ENCODE measurements at places on chromosomes 1 and 21.

DNA sequence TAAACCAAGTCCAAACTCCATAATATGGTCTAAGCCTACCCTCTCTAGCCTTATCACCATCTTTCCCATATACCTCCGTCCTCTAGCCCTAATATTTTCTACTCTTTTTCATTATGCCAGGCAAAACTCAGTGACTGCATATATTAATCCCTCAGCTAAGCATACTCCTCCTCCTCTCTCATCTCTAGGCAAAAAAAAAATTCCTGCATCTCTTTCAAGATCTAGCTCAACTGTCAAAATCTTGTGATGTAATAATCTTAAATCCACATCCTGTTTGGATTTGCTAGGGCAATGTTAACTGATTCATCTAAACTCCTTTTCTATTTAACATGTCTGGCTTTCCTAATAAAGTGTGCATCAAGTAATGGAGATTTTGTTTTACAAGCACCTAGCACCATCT lies 20.4 kb downstream of the PRPF38A start:
- DNase-seq, result no peak

- no peak for DNase-seq
Observed at GRCh38 chr1:241589521-241589920, 50.6 kb downstream of the CHML start.

DNA sequence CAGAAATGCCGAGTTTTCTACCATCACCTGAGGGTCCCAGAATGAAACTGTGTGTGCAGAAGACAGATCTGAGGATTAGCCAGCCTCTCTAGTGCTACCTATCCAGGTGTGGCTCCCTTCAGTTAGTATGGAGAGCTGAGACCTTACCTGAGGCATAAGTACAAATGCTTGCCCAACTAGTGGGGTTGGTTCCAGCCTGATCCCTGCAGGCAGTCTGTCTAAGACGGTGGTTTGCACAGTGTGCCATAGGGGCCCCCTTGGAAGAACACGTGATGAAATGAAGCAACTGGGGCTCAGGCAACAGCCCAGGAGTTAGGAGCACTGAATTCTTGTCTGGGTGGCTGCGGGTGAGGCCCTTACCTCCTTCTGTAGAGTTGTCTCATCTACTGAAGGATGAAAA lies 15.6 kb downstream of the S100A7A start:
- DNase-seq, result no peak

DNA sequence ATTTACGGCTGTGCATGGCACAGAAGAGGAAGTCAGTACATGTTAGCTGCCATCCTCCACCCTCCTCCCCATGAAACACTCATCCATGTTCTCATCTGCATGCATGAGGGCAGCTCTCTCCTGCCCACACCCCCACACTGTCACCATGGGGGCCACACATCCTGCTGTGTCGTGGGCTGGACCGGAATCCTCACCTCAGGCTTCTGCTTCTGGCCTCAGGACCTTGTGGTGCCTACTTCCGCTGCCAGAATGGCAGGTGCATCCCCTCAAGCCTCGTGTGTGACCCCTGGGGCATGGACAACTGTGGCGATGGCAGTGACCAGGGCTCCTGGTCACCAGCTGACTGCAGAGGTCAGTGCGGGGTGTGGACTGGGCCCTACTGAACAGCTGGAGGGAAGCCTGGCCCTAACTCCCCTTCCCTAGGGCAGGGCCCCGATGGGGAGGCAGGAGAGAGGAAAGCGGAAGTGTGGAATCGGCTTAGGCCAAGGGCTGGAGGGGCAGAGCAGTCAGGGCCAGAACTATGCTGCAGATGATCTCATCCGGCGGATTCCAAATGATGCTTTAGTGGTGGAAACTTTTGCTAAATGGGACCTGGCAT lies 3.8 kb downstream of the LDLRAD2 start:
- no peak for DNase-seq

- DNase-seq, result no peak
Observed at GRCh38 chr1:186633116-186633515, 47.1 kb downstream of the PTGS2 start.

DNA sequence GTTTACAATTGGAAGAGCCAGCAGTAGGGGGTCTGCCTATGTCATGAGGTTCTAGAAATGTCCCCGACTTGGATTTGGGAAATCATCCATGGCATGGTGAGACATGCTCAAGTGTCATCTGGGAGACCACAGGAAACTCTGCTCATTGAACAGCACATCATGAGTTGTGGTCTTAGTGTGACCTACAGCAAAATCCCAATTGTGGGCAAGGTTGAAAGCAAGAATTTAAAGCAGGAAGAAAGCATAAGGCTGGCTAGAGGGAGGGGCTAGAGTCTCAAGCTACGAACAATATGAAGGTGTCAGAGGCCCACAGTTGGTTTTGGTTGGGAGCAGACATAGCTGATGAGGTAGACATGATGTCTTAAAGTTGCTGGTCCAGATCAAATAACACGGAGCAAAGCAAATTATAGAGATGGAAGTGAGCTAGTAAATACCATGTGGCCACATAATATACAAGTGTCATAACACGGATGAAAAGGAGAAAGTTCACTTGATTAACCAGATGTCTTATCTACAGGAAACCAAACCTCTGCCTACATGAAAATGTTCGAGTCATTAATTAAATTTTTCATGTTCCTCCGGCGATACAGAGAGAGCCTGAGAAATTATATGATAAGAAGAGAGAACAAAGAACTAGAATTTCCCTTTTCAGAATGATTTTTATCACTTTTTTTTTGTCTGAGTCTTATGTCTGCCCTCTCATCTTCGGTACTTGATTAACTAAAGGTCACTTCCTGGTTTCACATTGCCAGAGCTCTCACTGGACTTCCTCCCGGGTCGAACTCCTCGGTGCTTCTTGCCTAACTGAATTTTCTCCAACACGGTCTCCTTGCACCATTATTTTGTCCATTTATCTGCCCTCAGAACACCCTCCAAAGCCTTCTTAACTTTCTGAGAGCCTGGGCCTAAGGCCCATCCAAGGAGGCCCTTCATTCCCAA lies 67.5 kb upstream of the DUSP10 start:
- DNase-seq, result no peak

DNA sequence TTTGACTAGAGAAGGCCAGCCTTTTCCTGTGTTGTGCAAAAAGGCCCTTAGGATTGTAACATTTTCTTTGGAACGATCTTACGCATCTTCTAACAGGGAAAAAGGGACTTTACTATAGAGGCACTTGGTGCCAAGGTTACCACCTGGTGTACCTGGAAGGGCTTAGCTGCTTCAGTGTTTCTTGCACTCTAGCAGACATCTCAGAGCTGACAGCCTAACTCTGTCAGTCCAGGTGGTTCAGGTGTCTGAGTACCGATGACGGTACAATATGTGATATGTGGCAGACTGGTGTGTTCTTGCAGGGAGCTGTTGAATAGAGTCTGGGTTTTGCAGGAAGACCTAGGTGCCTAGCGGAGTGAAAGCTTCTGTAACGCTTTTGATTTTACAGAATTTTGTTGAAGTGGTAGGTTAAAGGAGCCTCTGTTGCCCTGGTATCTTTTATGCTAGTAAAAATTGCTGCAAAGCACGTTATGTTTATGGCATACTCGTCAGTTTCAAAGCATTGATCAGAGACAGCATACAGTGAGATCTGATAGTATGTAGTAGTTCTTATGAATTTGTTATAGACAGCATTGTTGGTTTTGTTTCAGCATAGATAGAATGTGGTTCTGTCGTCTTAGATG lies 1.4 kb downstream of the MAGI3 start:
- no peak for DNase-seq

DNA sequence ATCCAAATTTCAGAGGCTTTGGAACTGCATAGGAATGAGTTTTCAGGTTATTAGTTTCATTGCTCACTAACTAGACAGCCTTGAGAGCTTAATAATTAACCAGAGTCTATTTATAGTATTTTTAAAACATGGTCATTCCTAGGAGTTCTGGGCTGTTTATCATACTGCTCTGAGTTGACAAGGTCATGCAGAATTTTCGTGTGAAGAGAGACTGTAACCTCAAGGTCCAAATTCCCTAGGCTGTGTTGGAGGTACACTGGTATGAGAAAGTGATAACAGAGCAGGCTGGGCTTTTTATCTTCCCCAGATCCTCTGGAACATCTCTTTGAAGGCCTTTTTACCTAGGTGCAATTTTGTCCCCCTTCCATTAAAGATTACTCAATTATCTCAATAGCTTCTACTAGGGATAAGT lies 736.3 kb downstream of the LTN1 start:
- DNase-seq, result no peak

- DNase-seq, result no peak
Observed at GRCh38 chr1:58090640-58091039, 455.9 kb downstream of the OMA1 start.

- DNase-seq, result no peak
Observed at GRCh38 chr1:204255966-204256365, 42.2 kb upstream of the GOLT1A start.

GRCh38 chr1:53535846-53536245 lies 76.6 kb downstream of the DMRTB1 start:
- no peak for DNase-seq

- DNase-seq, result no peak
Observed at GRCh38 chr1:1212780-1213344, 1.1 kb downstream of the TNFRSF4 start.

DNA sequence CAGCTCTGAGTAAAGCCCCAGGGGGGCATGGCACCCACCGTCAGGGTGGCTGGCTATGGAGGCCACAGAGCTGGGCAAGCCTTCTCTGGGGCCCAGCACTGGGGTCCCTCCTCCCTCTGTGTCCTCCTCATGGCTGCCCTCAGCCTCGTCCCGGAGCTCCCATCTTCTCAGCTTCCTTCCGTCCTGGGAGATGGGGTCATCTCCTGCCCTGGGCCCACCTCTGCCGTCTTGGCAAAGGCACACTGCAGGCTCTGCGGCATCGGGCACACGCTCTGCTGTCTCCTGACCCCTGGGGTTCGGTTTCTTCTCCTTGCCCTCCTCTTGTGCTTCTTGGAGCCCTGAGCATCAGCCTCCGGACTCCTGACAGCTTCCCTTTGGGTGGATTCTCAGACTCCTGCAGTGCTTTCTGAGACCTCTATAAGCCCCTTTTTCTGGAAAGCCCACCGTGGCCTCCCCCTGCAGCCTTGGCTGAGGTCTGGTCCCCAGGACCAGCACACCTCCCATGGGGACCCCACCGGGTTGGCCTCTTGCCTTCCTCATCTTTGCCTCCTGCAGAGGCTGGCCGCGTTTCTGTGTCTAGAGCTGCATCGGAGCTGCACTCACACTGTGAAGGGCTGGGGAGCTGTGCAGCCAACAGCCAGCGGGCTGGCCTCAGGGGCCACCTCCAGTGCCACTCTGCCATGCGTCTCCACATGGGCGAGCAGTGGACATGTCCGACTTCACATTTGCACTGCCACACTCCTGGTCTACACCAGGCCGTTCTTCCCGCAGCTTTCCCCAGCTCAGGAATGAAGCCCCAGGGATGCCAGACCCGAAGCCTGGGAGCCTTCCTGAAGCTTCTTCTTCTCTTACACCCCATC lies 11.6 kb downstream of the UMODL1 start:
- no peak for DNase-seq

GRCh38 chr1:170376801-170377385 lies 155.1 kb upstream of the GORAB start:
- no peak for DNase-seq

- DNase-seq, result no peak
Observed at GRCh38 chr1:245062741-245063305, 92.0 kb upstream of the KIF26B start.

- no peak for DNase-seq
Observed at GRCh38 chr21:9750341-9751086, 770.9 kb upstream of the TPTE start.

DNA sequence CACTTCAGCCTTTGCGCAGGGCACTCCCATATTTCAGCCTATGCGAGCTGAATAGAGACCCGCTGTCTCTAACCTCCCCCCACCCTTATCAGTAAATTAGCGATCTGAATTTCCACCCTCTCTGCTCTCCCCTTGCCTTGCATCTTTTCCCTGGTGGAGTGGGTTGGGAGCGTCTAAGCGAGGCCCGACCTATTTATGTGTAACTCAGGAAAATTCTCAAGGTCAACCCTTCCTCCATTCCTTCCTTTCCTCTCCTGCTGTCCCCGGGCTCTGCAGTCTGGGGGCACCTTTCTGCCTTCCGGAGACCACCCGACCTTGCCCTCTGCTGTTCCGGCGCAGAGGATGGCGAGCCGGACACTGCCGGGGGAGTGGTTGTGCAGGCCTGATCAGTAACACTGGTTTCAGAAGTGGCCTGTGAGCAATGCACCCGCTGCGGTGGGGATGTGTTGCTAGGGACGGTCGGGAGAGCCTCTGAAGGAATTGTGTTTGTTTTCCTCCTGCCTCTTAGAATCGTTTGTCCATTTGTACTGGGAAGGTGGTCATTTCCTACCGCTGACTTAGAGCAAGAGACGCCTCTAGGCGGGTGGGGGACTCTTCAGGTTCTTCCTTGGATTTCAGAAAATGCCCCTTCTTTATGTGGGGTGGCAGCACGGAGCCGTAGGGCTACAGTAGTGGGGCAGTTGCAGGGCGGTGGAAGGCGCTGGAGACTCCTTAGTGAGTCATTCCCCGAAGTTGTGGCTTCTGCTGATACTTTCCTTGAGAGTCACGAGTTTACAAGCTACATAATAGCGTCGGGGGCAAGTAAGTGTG lies 513 bp downstream of the MGST3 start:
- DNase-seq, result peak; percentile 6

GRCh38 chr1:118363396-118363795 lies 178.4 kb upstream of the SPAG17 start:
- no peak for DNase-seq

DNA sequence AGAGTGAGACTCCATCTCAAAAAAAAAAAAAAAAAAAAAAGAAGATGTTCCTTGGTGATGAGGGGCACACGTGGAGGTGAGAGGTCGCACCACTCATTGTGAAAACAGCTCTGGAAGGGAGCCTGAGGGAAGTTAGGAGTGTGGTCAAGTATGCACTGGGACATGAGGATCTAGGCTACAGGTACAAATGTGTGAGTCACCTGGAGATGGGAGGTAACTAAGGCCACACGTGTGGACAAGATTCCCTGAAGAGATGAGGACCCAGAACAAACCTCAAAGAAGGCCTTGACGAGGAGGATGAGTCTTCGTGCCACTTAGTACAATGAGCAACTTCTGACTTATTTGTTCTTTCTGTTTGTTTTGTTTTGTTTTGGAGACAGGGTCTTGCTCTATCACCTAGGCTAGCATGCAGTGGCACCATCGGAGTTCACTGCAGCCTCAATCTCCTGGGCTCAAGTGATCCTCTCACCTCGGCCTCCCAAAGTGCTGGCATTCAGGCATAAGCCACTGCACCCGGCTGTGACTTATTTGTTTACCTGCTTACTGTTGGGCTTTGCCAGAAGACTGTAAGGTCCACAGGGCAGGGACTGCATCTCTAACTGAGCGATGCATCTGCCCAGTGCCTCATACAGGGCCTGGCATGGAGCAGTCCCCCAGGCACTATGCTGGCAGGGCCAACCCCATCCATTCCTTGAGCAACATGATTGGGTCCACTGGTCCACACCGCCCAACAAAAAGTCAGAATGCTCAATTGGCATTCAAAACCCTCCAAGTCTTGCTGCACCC lies 6.4 kb downstream of the ASAP3 start:
- DNase-seq, result no peak

- no peak for DNase-seq
Observed at GRCh38 chr1:87327376-87328271, 1.1 kb upstream of the LMO4 start.

GRCh38 chr21:34133392-34133791 lies 60.0 kb downstream of the MRPS6 start:
- no peak for DNase-seq

GRCh38 chr1:93798291-93798690 lies 80.7 kb downstream of the DNTTIP2 start:
- no peak for DNase-seq

- no peak for DNase-seq
Observed at GRCh38 chr1:146019231-146020057, 2.1 kb downstream of the HJV start.
